ENCODE measurements at places on chromosomes 7 and 10.

GRCh38 chr7:77265666-77266065 is 66.0 kb upstream of the FGL2 start:
- DNase-seq: no peak

DNA sequence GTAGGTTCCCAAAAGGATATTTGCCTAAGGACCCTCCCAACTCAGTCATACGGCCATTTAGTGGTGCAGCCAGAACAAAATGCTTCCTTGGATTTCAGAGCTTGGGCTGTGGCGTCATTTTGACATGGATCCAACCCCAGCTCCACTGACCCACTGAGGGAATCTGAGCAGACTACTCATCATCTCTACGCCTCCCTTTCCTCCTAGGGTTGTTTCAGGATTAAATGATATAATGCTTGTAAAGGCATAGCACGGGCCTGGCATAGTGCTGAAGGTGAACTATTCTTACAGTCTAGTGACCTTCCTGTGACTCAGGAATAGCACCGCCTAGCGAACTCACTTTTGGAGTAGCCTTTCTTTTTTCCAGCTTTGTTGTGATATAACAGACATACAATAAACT is 70.3 kb upstream of the LOXL4 start:
- no peak for DNase-seq

GRCh38 chr7:31699050-31699449 is 12.0 kb downstream of the PPP1R17 start:
- no peak for DNase-seq

- peak; percentile 60 for DNase-seq
Measured at GRCh38 chr10:46228563-46229071, 58.2 kb upstream of the ANTXRL start.

DNA sequence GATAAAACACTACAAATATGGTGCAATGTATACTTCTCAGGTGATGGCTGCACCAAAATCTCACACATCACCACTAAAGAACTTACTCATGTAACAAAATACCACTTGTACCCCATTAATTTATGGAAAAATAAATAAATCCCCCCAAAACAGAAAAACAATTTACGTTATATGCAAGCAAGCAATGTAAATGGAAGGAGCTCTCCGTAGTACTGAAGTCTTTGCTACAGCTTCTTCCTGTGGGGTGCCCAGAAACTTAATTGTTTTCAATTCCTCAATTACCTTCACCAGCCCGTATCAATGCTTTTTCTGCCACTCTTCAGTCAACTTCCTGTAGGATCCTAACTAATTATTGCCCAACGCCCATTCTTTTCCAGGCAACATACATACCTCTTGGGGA is 138.1 kb downstream of the RELN start:
- DNase-seq: no peak

DNA sequence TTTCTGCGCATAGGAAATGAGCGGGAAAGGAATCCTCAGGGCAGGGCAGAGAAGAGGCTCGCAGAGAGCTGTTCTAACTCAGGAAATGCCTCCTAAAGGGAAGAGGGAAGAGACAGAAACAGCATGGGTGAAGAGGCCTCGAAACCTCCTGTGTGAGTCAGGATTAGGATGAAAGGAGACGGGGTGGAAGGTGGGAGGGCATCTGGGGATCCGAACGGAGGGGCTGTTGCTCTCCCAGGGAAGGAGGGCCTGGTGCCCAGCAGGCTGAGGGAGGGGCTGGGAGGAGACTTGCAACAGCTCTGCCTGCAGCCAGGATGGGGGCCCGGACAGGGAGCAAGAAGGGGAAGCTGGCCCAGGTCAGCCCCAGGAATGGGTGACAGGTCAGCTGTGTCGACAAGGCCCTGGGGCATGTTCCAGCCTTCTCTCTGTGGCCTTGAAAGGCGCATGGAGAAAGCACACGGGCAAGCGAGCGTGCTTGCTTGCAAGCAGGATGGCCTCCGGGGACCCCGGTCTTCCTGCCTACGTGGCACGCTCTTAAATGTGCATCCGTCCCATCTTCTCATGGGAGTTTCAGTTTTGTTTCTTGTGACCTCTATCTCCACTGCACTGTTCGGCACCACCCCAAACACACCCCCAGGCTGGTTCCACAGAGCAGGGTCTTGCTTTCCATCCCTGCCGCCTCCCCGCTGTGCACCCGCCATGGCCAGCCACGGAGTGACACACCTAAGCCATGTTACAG is 63.5 kb downstream of the HIPK2 start:
- no peak for DNase-seq

- DNase-seq: no peak
Measured at GRCh38 chr7:157516311-157516710, 179.5 kb downstream of the DNAJB6 start.

GRCh38 chr7:41189866-41190265 is 513.0 kb downstream of the INHBA start:
- no peak for DNase-seq

GRCh38 chr10:117360016-117360415 is 15.2 kb downstream of the PDZD8 start:
- DNase-seq: no peak

GRCh38 chr7:14698239-14698638 is 204.3 kb downstream of the DGKB start:
- no peak for DNase-seq

- DNase-seq: no peak
Measured at GRCh38 chr10:122461729-122462532, 578 bp downstream of the HTRA1 start.

DNA sequence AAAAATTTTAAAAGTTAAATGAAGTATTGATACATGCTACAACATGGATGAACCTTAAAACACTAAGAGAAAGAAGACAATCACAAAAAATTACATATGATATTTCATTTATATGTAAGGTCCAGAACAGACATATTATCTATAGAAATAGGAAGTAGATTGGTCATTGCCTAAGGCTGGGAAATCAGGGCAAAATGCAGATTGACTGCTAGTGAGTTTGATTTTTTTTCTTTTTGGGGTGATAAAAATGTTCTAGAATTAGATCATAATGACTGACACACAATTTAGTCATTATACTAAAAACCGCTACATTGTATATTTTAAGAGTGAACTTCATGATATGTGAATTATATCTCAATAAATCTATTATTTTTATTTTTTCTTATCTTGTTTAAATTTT is 88.3 kb downstream of the CPEB3 start:
- no peak for DNase-seq

- DNase-seq: no peak
Measured at GRCh38 chr10:128307820-128308219, 181.6 kb upstream of the MKI67 start.

GRCh38 chr7:134727711-134728110 is 51.7 kb upstream of the CALD1 start:
- no peak for DNase-seq

- no peak for DNase-seq
Measured at GRCh38 chr7:11667810-11668185, 164.2 kb downstream of the THSD7A start.

GRCh38 chr10:15106352-15107013 is 9.3 kb downstream of the RPP38 start:
- peak; percentile 65 for DNase-seq

DNA sequence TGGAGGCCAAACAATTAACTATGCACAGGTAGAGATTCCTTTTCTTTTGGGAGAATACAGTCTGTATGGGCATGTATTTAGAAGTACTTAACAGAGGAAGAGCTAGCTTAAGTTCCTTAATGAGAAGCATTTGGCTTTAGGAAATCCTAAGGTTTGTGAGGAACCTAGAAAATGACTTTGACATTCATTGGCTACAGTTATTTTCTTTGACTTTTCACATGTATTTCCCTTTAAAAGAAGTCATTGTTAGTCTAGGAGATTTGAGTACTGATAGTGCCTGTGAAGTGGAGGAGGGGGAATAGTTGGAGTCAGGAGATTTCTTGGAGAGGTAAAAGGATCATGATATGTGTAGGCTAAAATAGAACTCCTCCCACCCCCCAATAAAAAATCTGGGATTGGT is 3.6 kb downstream of the HELLS start:
- DNase-seq: no peak

DNA sequence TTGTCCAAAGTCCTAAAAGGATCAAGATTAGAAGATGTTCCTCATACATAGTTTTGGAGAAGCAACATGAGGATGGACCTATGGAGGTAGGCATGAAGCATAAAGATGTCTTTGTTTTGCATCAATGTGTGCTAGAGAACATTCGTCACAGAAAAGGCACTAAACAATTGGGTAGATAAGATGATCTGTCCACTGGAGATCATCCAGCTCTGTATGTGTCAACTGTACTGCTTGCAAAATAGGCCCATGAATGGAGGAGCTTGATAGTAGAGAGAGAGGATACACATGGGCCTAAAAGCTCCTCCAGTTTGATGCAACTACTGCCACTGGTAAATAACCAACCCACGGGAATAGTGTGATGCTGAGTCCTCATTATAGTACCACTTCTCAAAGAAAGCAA is 286.4 kb upstream of the HGF start:
- DNase-seq: no peak

DNA sequence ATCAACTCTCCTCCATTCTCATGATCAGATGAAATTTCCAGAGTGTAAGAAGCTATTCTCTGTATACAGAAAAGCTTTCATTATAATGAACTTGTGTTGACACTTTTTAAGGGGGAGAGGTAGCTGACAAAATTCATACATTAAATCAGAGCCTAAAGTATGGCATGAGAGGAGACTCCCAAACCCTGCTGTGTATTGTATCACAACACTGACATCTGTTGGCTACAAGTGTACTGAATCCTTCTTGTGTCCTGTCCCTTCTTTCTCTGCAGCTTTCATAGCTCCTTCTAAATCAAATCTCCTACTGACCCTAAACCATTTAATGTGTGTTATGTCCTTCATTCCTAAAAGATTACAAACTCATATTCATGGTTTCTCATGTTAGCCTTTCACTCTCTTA is 70.9 kb downstream of the GCC1 start:
- no peak for DNase-seq

DNA sequence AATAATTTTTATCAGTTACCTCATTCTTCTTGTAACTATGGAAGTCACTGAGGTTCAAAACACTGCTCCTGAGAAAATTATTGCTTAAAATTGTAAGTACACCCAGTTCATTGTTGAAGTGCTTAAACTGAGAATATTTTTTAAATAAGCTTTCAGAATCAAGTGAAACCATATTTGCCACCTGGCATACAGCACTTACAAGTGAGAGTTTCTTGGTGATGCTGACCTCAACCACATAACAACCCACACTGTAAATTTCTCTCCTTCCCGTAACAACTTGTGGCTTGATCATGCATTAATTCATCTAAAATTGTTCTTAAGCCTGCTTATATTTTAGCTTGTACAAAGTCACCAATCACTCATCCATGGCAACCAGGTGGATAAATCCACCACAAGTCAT is 34.0 kb downstream of the IMMP2L start:
- no peak for DNase-seq

DNA sequence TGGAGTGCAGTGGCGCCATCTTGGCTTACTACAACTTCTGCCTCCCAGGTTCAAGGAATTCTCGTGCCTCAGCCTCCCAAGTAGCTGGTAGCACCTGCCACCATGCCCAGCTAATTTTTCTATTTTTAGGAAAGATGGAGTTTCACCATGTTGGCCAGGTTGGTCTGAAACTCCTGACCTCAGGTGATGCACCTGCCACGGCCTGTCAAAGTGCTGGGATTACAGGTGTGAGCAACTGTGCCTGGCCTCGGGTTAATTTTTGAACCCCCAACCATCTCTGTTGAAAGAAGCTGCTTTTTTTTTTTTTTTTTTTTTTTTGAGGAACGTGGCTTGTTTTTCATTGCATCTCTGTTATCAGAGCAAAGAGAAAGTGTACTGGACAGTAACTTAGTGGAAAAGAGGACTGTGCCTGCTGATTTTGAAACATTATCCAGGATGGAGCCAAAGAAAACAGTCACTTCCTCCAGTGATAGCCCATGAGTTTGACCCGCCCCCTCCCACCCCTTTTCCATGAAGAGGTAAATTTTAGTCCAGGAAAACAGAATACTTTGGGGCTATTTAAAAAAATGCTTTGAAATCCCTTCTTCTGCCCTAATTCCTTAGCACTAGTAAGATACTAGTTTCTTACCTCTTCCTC is 38.3 kb downstream of the WBP1L start:
- no peak for DNase-seq

- no peak for DNase-seq
Measured at GRCh38 chr7:66739477-66739876, 1.1 kb upstream of the RABGEF1 start.

- DNase-seq: no peak
Measured at GRCh38 chr10:125976960-125977605, 80.7 kb downstream of the FANK1 start.

GRCh38 chr10:132946-133898 is 2.0 kb upstream of the ZMYND11 start:
- no peak for DNase-seq

- DNase-seq: peak; percentile 51
Measured at GRCh38 chr10:12902135-12902572, 99.4 kb downstream of the CCDC3 start.

GRCh38 chr10:86815640-86816039 is 59.2 kb downstream of the BMPR1A start:
- DNase-seq: no peak

DNA sequence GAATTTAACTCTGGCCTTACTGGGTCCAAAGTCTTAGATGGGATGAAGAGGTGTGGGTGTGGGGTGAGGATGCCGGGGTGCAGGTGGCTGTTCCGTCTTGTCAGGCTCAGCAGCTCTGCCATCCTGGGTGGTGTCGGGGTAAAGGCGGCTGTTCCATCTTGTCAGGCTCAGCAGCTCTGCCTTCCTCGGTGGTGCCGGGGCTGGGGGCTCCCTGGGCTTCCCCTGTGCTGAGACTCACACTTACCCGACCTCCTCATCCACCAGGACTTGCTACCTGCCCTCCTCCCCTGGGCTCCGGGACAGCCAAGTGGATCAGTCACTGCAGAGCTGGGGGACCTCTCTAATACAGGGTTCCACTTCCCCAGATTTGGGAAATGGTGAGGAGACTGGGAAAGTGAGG is 244.3 kb upstream of the SHH start:
- DNase-seq: no peak

DNA sequence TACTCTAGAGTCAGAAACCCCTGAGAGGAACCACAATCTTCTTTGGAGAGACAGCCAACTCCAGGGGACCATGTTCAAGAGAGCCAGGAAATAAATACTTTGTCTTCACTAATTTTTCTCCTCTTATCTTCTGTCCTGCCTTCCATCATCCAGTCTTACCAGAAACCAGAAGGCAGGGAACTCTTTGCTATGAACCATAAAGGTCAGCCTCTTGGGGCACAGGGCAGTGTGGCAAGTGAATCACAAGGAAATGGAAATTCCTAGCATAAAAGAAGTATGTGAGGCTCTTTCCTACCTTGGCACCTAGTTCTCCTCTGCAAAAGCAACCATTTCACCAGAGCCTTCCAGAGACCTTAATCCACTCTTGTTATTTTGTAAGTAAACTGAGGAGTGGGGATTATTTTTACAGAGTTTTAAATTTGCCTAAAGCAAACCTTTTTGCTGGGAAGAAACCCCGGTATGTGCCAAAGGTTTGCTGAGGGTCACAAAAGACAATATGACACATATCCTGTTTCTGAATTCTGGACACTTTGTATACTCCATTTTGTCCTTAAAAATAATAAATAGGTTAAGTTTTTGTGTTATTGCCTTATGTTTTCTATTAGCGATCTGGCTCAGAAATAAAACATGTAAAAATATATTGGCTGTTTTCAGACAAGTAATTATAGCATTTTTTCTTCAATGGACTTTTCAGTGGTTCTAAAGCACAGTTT is 87.1 kb downstream of the ADAM22 start:
- DNase-seq: no peak

GRCh38 chr7:86925221-86925620 is 134.2 kb downstream of the ELAPOR2 start:
- DNase-seq: no peak

GRCh38 chr7:45685619-45686240 is 111.6 kb downstream of the ADCY1 start:
- no peak for DNase-seq
